NB4 (cell line): ENCODE measurements at places on chromosomes 5 and 9.
A peak's percentile ranks its signal among the peaks of the same experiment; 100 is the strongest.

DNA sequence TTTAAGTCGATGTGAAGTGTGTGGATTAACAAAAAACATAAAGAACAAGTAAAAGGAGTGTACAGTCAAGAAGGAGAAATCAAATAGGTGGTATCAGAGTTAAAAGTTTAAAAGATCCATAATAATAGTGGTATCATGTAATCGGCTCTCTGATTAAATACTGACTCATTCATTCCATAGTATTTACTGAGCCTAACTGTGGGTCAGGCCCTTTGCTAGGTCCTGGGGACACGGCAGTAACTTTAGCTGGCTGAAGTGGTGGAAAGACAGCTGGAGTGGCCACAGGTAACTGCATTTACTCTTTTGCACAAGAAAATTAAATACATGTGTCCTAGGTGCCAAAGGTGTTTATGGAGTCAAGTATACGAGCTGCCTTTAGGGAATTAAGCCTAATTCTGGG, 124.0 kb downstream of the GNAQ start:
- no peak for DNase-seq

DNA sequence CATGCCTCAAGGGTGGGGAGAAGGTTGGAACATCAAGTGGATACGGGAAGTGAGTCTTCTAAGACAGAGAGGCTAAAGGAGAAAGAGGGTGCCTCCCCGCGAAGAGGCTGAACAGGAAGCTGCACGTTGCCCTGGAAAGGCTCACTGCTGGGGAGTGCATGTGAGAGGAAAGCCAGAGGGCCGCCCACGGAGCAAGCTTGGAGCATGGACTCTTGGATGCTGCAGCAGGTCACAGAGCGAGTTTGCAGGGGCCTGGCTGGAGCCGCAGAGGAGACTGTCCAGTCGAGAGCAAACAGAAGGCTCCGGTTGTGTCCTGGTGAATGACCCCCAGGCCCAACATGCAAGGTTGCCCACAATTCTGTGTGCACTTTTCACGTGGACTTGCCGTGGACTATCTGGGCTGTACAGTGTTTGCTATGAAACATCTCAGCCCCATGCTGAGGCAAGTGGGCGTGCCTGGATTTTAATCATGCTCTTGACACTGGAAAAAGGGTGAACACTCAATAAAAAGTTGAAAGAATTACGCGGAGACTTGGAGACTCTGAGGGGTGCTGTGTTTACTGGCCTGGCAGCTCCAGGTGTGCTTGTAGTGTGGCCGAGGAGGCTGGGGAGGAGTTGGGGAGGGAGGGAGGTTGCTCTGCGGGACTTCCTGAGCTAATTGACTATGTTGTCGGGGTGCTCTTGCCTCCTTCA, 54.5 kb upstream of the GARNL3 start:
- no peak for DNase-seq

DNA sequence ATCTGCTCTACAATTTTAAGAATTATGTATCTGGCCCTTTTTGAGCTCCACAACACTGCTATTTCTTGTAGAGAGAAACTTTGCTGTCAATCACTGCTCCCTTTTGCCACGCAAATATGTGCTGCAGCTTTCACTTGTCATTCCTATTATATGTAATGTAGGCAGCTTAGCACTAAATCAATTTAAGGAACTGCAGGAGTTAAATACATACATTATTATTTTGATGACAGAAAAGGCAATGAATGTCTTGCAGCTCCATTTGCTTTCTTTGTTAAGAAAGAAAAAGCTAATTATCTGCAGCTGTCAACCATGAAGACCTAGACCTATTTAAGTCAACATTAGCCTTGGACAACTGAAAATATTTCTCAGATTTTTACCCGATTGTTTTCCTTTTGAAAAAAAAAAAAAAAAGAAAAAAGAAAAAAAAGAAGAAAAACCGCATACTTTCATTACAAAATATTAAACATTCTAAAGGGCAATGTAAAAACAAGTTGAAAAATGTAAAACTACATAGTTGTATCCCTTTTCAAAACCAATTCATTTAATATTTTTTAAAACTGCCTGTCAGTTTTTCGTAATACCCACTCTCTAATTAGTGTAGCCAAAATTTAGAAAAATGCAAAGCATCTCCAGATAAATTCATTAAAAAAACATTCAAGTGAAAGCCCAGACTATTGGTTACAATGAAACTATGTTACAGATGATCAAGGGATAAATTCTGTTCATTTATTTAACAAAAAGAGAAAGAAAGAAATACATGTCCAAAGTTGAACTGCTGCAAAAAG, 57.2 kb downstream of the RFX3 start:
- no peak for DNase-seq

GRCh38 chr5:141258464-141258863, 13.3 kb downstream of the PCDHB15 start:
- DNase-seq = no peak

DNA sequence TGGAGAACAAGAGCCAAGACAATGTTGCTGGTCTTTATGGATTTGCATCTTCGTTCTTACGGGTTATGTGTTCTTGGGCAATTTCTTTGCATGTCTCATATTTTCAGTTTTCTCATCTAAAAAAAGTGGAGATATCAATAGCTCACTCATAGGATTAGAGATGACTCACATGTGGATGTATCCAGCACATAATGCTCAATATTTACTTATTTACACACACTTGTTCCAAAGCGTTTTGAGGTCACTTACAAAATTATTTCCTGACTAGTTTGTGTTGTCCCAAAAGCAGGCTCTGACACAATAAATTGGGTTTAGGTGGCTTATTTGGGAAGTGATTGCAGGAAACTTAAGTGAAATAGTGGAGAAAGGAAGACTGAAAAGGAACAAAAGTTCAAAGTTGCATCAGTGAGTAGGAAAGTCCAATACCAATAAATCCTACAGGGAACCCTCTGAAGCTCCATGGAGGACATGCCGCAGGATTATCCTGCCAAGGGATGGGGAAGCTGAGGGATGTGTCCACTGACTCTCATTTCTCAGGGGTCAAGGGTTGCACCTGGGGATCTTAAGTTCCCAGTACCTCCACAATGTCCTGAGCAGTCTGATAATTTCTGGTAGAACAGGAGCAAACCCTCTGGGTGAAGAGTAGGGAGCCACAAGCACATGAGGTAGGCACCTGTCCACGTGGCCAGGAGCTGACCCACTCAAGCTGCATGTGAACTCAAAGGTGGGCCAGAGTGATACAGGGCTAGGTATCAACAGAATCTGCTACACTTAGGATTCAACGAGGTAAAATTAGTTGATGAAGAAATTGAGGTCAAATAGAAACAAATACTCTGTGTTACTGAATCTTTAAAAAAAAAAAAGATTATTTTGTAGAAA, 37.4 kb upstream of the SLC44A1 start:
- DNase-seq = no peak

DNA sequence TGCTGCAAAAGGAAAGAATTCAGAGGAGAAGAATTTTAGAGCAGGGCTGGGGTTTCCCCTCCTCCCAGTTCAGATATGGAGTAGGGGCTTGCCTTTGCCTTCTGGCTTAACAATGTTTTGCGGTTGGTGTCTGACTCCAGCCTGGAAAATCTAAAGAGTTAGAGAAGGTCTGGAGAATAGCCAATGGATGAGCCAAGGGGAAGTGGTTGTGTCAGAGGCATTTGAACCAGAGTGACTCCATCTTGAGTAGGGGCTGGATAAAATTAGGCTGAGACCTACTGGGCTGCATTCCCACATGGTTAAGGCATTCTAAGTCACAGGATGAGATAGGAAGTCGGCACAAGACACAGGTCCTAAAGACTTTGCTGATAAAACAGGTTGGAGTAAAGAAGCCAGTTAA, 133.7 kb downstream of the DIRAS2 start:
- DNase-seq = no peak

DNA sequence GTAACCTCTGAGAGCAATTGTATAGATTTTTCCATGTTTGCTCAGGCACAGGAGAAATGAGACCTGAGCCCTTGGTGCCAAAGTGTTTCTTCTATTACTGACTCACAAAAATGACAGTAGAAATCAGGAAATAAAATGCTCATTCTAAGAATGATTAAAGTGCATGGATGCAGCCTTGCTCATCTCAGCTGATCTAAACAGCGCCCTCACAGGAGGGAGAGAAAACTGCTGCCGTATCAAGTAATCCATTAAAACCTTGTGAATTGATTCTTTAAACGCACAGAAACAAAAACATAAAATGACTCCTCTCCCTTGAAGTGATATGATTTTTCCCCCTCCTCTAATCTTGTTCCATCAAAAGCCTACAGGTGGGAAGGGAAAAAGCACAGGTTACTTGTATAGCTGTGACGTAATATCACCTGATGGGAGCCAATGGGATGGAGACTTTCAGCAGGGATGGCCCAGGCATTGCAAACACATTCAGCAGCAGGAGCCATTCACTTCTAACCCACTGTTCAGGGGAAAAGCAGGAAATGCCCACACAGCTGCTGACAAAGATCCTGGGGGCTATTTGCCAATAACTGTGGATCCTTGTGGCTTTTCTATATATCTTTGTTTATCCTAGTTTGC, 76.7 kb downstream of the PLCXD3 start:
- peak; percentile 12 for DNase-seq

DNA sequence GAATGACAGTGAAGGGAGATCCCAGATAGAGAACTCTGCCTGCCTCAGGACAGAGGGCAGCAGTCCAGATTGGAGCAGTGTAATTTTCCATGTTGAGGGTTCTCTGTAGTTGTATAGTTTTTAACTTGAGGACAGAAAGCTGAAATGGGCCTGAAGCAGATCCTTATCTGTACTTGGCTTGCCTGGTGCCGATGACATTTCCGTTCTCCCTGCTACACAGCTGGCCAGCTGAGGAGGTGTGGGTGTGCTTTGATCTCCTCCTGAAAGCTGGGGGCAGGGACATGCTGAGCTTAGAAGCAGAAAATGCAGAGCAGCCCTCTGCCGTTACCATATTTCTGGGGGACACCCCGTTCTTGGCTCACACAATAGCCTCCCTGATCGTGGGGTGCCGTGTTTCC, 10.5 kb downstream of the GLRX start:
- no peak for DNase-seq

- DNase-seq = peak; percentile 11
Measured at GRCh38 chr9:108269371-108269770, 586.4 kb downstream of the ACTL7B start.

DNA sequence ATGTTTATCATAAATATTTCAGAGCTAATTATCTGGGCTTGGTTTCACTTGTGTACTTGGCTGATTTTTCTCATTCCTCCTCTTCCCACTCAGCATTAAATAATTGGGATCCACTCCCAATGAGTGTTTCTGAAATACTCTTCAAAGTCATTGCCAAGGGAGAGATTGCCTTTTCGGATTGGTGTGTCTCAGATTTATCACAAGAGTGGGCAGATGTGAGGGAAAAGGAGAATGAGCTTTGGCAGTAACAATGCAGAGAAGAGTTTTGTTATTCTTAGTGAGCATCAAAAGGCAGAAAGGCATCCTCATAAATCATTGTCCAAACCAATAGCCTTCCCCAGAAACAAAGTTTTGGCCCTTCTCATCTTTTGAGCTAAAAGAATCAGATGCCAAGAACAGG, 79.2 kb downstream of the SEMA5A start:
- DNase-seq = no peak

GRCh38 chr9:82829818-82830217, 233.1 kb downstream of the RASEF start:
- no peak for DNase-seq
